ENCODE measurements at places on chromosomes 3 and 15.

DNA sequence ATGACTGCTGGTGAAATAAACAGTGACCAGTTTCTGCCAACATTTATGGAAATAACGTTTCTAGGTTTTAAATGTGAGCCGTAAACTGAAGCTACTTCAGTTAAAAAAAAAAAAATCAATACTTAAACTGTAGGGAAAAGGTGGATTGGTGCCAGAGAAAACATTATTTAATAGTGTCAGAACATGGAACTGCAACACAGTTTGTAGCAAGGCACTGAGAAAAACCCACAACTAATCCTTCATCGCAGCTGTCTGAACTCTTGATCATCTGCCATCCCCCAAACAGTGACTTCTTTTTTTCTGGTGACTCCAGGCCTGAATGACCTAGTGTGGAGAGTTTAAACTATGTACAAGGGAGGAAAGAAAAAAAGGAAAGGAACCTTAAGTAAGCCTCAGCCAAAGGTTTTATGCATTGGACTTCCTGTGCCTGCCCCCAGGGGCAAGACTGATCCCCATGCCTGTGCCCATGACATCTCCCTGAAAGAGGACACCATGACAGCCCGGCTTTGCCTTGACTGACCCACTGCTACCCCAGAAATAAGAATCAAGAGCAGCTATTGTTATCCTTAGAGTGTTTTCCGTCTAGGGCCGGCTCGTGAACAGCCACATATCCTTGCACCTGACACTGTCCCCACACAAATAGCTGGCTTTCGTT lies 33.1 kb downstream of the CRTAP start:
- DNase-seq = no peak

DNA sequence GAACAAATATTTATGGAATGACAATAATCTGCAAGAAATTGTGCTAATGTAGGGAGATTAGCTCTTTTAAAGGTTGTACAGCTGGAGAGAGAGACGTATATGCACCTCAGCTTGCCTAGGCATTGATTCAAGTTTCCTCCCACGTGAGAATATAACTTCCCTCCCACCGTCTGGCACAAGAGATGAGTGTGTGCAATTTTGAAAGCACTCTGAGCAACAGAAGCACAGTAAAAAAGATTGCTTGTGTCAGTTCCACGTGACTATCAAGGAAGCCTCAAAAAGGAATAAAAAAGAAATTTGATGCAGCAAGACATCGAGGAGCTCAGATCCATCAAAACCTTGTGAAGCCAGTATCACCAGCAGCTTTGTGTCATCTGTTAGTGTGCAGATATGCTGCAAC lies 435.3 kb downstream of the TUSC7 start:
- no peak for DNase-seq

DNA sequence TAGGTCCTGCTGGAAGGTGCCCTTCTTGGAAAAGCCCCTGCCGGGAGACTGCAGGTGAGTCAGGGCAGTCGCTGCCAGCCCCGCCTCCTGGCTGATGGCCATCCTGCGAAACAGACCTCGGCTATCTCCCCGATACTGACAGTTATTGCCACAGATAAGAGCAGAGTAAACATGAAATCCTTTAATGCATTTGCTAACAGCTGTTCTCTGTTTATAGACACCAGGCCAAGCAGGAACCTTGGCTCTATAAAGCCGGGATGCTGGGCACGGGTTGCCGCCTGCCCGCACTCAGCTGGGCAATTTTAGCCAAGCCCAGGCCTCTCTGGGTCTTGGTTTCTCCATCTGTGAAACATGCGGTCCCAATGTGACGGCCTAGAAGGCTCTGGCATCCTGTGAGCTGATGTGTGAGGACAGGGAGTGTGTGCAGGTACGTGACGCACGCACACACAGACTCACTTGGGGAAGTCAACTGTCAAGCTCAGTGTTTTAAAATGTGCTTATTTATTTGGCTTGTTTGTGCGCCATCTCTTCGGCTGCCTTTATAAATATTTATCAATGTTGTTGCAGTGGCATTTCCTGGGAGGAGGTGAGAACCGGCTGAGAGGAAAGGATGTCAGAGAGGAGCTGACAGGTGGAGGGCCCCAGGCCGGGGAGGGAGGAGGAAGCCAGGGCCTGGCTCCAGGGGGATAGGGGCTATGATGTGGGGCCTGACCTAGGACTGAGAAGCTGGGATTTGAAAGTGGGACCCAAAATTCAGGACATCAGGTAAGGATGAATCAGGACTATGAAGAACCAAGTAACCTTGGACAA lies 50.8 kb upstream of the PRR23E start:
- no peak for DNase-seq

- DNase-seq = no peak
Observed at GRCh38 chr3:110810356-110810755, 261.3 kb upstream of the NECTIN3 start.

GRCh38 chr15:66941791-66942190 lies 123.6 kb upstream of the SMAD3 start:
- no peak for DNase-seq

- DNase-seq = no peak
Observed at GRCh38 chr3:59481776-59482400, 432.1 kb upstream of the CFAP20DC start.

GRCh38 chr3:132641837-132642538 lies 17.6 kb downstream of the ACAD11 start:
- no peak for DNase-seq

DNA sequence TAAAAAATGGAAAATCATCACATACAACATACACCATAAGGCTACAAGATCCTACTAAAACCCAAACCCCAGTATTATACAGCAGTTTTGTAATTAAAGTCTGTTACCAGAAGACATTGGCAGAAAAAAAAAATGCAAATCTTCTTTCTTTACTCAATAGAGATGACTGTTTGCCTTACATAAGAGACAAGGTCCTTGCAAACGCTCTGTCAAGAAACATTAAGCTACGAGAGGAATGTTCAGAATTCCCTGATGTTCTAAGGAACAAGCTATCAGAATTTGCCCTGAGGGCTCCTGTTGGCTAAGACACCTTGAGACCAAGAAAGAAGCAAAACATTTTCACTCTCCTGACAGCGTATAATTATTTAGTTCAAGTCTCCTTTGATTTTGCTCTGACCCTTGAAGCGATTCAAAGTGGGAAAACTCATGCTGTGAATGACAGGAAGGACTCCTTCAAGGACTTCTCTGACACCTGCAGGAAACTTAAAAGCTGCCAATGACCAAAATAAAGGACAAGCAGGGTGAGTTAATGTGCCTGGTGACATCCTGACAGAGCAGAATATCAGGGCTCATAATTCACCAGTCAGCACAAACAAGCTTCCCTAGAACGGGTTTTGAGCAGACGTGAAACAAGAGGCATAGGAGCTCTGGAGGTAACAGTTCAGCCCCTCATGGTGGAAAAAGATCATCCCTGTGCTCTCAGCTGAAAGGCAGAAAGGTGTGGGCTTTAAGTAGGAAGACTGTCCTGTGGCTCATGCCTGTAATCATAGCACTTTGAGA lies 2.5 kb downstream of the SCAMP2 start:
- DNase-seq = no peak

DNA sequence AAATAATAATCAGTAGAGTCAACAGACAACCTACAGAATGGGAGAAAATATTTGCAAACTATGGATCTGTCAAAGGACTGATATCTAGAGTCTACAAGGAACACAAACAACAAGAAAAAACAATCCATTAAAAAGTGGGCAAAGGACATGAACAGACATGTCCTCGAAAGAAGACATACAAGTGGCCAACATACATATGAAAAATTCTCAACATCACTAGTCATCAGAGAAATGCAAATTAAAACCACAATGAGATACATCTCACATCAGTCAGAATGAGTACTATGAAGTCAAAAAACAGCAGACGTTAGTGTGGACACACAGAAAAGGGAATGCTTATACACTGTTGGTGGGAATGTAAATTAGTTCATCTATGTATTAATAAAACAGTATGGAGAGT lies 33.7 kb downstream of the SLC2A2 start:
- no peak for DNase-seq

DNA sequence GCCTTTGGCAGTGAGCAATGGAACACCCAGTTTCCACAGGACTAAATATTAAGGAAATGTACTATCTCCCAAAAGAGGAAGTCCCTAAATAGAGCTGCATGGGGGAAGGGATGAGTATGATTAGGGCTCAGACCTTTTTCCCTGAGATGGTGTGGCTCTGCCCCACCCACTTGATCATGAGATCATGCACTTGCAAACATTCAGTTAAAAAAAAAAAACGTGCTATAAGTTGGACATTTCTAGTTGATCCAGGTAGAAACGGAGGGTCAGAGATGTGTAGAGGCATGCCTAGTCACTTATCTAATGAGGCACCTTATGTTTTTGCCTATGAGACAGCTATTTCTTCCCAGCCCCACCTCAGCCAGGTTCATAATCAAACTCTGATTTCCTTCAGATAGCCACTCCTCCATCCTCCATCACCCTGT lies 24.5 kb upstream of the SSR3 start:
- DNase-seq = no peak

DNA sequence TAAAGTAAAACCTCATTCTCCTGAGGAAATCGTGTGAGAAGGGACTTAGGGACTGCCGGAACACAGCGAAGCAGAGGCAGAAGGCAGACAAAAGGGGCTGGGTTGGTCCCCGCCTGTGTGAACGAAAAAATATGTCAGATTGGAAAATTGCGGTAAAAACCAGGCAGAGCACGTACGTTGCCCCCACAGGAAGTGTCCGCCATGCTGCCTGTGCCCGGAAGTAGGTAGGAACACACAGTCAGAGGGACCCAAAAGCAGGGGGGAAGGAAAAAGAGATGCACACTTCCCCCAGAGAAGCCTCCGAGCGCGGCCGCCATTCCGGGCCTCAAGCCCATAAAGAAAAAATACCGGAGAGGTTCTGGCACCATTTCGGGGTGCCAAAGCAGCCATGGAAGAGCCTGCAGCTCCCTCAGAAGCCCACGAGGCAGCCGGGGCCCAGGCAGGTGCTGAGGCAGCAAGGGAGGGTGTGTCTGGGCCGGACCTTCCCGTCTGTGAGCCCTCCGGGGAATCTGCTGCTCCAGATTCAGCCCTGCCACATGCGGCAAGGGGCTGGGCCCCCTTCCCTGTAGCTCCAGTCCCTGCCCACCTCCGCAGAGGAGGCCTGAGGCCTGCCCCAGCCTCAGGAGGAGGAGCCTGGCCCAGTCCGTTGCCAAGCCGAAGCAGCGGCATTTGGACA lies at the start of gene MKRN3:
MKRN3 (plus strand) TSS at position 280 of the 676 bp plus-strand sequence; CDS start at position 389, 109 bp downstream.
- peak; percentile 22 for DNase-seq

All from right lobe of liver (tissue), 6 donors.